ENCODE measurements at places on chromosomes 3 and 15.

- DNase-seq, result no peak
Observed at GRCh38 chr15:90062462-90062932, 39.8 kb downstream of the IDH2 start.

DNA sequence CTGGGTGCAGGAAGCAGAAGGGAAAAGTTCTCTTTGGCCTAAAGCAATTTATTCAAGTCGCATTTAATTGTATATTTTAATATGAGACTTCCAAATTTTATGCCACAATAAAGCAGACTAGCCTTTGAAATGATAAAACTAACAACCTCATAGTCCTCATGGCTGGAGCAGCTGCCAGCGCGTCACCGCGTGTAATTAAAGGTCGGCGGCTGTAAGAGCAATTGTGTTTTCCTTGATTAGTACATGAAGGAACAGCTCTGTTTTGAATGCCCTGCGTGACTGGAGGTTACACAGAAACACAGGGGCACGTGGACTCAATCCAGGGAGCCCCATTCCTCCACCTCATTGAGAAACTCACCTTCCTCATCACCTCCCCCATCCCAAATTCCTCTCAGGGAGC is 10.1 kb upstream of the LRRC15 start:
- DNase-seq, result no peak

DNA sequence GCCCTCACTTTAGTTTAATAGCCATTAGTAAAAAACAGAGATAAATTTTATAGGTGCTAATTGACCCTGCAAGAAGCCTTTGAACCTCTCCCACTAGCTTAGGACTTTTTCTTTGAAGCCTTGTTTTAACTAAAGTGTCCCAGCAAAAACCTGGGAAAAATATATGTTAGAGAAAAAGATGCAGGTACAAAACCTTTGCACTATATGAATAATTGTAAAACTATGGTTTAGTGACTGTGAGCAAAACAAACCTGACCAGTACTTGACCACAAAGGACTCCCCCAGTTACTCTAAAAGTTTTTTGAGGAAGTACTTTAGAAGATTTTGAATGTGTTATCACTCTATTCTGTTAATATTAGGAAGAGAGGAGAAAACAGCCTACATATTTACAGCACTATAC is 123.3 kb upstream of the TP63 start:
- no peak for DNase-seq

GRCh38 chr3:146838221-146838620 is 233.1 kb upstream of the PLSCR5 start:
- no peak for DNase-seq

DNA sequence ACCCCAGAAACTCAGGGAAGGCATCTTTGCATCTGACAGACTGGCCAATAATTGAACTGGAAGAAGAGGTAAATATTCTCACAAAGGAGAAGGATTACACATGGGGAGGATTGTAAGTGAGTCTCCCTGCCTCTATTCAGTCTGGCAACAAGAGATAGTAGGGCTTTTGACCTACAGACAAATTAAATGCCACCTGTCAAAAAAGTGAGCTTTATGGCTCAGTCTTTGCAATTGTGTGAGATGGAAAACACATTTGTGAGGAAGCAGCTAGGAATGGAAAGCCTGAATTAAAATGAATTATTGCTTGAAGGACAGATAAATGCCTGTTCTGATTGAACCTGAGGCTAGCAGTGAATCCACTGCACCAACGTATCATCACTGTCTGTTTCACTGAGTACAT is 173.3 kb upstream of the GOLIM4 start:
- DNase-seq, result no peak

DNA sequence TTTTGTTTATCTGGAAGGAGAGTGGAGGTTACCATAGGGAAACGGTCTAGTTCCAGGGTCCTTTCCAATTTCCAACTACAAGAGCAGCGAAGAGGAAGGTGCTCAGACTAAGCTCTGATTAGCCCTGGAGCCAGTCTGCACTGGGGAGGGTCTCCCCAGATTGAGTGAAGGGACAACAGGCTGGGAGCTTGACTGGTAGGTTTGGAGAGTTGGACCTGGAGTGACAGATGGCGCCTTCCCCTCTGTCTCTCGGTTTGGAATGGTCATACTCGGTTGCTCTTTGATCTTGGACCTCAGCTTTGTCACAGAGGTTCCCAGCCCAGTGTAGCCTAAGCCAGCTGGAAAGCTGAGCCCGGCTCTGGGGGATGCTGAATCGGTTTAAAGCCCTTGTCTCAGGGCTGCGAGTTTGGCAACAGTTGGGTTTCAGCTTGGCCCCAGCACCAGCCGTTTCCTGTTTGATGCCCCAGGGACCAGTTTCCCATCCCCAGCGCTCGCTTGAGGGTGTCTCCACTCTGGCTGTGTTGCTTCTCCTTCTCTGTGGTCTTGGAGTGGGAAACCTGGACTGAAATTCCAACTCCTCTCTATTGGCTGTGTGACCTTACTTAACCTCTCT is 53.1 kb upstream of the ULK4 start:
- no peak for DNase-seq

DNA sequence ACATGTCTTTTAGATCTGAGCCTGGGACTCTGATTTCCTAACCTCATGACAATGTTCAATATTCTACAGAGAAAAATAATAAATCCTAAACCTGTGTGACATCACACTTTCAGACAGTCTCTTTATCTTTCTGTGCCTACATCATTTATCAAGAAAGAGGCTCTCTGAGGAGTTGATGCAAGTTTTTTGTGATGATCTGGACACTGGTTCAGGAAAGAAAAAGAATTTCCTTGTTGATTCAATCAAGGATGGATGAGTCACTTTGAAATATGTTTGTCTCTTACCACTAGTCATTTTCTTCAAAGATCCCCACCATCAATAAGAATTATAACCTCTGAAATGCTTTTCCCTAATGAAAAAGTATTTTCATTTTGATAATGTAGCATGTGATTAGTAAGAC is 404.6 kb downstream of the WDR72 start:
- no peak for DNase-seq

GRCh38 chr15:55989383-55989782 is 4.0 kb downstream of the NEDD4 start:
- no peak for DNase-seq

DNA sequence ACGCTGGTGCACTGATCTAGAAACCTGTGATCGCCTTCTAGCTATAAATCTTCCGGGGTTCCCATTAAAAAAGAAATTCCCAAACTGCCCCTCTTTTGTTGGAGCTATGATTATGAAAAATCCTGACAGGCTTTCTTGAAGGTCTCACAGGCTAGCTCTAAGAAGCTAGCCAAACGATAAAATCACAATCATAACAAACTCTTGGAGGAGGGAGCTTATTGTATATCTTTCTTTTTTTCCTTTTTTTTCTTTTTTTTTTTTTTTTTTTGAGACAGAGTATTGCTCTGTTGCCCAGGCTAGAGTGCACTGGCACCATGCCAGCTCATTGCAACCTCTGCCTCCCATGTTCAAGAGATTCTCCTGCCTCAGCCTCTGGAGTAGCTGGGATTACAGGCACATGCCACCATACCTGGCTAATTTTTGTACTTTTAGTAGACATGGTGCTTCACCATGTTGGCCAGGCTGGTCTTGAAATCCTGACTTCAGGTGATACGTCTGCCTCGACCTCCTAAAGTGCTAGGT is 72.0 kb downstream of the MYO1E start:
- no peak for DNase-seq

- DNase-seq, result no peak
Observed at GRCh38 chr3:136120373-136121348, 75.5 kb downstream of the MSL2 start.

DNA sequence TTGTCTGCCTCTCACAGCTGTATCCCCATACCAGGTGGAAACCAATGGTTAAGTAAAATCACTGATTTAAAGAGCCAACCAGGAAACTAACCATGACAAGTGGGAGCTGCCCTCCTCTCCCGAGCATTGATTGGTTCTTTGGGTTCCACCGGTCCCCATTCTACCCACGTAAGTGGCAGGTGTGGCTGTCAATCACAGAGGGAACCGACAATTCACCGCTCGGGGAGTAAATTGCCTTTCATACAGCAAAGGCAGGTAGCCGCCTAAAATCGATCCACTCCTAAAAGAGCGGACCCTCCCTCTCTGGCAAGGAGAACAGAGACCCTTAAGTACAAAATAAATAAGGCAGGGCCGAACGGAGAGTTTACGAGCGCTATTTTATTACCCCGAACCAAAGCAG is 1.2 kb downstream of the ERC2 start:
- DNase-seq, result peak; percentile 81

DNA sequence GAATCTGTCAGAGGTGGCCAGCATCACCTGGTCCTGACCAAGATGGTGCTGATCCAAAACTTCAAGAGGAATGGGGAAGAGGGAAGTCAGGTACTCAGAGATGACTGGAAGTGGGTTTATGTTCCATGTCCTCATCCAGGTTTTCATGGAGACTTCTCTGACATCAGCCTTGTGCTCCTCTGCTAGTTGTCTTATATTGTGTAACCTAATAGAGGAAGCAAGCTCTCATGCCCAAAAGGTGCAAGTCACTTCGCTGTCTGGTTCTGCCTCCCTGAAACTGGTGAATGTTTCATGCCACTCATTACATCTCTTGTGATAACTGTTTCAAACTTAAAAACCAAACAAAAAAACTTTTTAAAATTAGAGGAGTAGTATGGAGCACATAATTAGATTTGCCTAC is 127.2 kb upstream of the MANF start:
- DNase-seq, result no peak

DNA sequence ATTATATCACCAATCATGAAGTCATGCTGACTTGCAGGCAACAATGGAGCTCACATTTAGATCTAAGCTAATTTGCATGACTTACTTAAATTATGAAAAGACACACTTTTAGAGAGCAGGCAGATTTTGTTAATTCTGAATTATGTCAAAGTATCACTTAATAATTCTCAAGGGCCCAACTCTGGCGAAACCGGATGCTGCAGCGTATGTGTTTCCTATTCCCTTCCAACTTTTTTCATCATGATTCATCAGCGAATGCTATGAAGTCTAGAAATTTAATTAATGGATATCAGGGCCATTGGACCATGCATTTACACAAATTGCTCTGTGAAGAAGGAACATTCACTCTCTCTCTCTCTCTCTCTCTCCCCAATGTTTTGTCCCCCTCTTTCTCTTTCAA is 63.5 kb upstream of the GOLGA8A start:
- DNase-seq, result no peak

DNA sequence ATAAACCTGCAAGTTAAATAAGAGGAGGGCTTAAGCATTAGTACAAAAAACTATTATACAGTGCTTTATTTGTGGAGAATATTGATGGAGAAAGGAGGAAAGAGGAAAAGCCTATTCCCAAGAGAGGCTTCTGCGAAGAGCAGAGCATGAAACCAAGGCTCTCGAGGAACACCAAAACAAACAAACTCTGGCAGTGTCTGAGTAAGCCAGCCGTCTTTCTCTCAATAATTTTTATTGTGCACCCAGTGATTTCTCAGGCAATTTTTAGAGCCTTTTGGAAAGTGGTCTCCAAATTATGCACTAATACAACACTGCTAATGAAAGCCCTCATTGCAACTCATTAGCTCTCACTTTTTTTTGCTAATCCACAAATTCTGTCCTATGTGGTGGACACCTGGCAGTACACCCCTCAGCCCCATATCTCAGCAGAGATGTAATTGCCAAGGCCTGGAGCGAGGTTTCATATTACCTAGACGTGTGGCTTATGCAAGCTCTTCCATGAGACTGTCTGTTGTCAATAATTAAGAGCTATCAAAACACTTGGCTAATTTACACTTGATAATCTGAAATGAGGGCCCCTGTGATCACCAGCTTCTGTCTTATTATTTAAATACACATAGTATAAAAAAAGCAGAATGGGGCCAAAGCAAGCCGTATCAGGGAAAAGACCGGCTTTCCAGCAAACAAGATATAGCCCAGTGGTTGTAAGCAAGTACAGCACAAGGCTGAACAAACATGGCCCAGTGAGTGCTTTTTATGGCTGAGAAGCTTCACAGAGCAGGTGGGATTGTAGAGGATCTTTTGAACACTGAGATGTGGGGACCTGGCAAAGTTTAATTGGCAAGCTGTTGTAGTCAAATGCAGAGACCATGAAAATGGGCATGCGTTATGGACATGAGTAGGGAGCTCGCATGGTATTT is 216.9 kb downstream of the ROBO2 start:
- no peak for DNase-seq

- no peak for DNase-seq
Observed at GRCh38 chr15:98263787-98264186, 303.3 kb downstream of the ARRDC4 start.

DNA sequence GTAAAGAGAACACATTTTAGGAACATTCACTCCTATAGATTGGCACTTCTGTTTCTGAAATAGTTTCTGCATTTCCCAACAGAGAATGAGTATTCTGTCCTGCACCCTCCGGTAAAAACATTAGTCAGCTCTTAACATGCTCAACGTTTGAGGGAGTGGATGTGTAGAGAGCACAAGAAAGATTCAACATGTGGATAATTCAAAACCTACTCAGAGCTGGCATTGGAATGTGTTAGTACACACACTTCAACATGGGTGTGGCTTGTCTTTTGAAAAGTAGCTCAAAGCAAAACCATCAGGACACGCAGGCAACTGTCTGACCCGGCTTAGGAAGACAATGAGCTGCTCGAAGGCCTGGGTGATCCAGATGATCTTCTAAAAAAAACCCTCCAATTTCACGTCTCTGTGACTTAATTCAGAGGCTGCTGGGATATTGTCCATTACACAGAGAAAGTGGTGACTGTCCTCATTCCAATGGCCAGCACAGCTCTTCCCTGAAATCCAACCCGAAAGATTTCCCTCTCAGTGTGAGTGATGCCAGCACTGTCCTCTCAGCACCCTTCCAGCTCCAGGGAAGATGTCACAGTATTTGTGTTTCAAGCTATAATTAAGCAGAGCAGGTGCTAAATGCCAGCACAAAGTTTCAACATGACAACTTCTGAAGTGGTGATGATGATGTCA is 18.1 kb downstream of the FBN1 start:
- DNase-seq, result no peak

- DNase-seq, result peak; percentile 21
Observed at GRCh38 chr15:94858011-94858410, 626.6 kb downstream of the MCTP2 start.

DNA sequence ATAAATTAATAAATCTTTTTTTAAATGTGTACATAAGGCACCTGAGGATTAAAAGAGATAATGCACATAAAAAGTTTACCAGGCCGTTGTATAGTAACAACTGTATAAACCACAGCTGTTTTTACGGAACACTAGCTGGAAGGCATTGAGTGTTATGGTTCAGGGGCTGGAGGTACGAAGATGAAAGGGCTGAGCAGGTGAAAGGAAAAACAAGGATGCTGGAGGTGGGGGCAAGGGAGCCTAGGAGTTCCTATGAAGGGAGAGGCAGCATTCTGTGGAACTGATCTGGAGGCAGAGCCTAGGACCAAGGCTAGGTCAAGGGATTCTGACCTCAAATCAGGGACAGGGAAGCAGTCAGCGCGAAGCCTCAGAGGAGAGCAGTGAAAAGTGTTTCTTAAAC is 8.0 kb downstream of the SEMA5B start:
- DNase-seq, result no peak

DNA sequence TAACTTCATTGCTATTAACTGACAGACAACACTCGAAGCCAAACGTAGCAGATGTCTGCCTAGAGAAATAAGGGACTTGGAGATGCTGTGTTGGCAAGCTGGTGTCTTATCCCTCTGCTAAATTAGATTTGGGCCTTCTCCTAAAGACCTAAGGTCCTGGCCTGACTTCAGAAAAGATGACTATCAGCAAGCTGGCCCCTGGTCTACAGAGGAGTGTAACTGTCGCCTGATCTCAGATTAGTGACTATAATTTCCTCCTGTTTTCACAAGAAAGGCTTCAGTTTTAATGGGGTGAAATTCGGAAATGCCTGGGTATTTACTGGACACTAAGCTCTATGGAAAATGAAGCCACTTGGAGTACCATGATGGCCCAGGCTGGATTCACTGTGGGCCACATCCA is 53.1 kb upstream of the SLC7A14 start:
- DNase-seq, result no peak
